SK-N-SH treated with all-trans-retinoic acid at 6 μM for 48 hours (cell line): ENCODE measurements at places on chromosomes 7 and 10.

DNA sequence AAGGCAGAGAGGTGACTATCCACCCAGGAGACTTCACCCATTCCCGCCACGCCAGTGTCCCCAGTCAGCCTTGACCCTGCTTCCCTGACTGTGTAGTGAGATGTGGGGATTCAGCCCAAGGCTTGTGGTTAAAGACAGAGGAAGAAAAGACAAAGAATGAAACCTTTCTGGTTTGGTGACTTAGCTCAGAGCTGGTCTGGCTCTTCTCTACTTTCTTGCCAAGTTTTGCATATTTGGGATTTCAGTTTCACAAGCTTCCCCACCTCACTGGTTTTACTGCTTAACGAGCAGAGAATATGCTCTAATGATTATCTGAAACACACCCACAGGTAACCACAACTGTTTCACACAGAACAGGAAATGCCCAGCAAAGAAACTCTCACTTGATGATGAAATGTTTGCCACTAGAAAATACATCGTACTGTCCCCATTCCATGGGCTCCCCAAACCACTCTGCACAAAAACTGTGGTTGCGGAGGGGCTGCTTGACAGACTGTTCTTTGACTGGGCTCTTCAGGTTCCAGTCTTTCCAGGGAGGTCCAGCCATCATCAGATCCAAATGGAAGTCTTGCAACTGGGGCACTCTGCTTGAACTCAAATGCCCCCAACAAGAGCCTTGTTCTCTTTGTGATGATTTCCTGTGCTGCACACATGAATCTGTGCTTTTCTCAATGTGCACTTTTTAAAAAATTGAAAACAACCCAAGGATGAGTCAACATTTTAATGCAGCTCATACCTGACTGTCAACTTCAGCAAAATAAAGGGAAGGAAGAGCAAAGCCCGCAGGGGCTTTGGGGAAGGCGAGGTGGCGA, 95.5 kb downstream of the CTBP2 start:
- ATAC-seq = peak; percentile 32

DNA sequence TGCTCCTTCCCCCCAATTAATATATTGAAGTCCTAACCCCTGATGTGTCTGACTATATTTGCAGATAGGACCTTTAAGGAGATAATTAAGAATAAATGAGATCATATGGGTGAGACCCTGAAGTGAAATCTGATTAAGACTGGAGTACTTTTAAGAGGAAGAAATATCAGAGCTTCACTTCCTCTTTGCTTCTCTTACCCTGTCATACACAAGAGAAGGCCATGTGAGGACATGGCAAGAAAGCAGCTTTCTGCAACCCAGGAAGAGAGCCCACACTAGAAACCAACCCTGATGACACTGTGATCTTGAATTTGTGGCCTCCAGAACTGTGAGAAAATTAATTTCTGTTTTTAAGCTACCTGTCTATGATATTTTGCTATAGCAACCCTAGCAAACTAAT, 44.2 kb downstream of the JMJD1C start:
- ATAC-seq = no peak

DNA sequence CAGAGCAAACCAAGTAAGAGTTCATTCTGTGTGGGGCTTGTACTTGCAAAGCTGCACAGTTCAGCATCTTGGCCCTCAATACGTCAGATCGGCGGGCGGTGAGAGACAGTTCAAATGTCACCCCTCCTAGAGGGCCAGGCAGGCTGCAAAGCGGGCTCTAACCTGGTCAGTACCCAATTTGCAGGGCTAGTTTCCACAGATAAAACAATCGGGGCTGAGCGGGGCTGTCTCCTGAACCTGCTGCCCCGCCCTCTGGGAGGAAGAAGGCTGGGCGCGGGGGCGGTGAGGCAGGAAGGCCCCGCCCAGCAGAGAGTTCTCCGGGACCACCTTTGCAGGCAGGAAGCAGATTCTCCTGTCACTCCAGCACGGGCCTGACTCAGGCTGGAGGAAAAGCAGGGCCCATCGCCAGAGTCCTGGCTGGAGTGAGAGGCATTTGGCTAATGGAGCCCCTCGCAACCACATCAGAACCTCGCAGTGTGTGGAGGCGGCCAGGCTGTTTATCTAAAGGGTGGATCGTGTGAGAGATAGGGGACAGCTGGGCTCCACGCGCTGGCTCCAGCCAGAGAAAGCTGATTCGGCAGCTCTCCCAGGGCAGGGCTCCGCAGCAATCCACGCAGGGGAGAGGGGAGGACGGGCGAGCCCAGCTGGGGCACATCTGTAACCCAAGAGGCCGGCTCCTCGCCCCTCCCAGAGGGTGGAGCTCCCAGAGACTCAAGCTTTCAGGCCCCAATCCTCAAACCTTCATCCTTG, 83.1 kb downstream of the SH3PXD2A start:
- ATAC-seq = peak; percentile 91

GRCh38 chr10:120541984-120542383, 85.0 kb downstream of the PLPP4 start:
- ATAC-seq = no peak

GRCh38 chr7:70776627-70777101, 355.3 kb upstream of the GALNT17 start:
- ATAC-seq = peak; percentile 8; the same call in 1 of the 3 replicates

DNA sequence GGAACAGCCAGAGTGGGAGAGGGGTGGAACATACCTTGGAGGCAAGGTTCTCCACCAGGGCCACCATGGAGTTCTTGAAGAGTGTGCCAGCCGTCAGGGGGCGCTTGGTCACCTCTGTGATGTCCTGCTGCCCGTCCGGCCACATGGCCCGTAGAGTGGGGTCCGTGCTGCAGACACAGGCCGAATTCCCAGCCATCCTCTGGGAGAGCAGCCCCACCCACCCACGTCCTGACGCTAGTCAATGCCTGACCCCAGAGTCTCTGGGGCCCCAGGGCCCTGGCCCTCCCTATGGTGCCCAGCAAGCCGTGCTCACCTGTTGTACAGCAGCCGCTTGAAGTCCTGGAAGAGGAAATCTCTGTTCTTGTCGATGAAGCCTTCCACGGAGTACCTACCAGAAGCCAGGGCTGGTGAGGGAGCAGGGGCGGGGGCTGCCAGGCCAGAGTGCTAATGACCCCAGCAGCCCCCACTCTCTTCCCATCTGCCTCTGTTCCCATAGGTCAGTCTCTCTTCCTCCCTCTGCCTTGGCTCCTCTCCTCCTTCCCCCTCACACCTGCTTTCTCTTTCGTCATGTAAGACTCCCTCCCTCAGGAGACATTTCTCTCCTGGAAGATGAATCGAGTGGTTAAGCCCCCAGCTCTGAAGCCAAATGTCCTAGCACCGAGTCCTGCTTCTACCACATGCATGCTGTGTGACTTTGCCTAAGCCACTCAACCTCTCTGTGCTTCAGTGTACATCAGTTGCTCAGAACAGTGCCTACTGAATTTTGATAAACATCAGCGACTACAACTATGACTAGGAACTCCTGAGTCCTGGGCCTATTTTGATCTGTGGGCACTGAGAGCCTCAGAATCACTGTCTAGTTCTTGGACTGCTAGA, 11.0 kb downstream of the MYO1G start:
- peak; percentile 46 for ATAC-seq

GRCh38 chr10:7767209-7767608, 20.6 kb downstream of the KIN start:
- no peak for ATAC-seq

- ATAC-seq = no peak
Measured at GRCh38 chr7:101580596-101580995, 48.5 kb downstream of the MYL10 start.

GRCh38 chr10:79449181-79450146, 4.0 kb upstream of the ZCCHC24 start:
- ATAC-seq = no peak

DNA sequence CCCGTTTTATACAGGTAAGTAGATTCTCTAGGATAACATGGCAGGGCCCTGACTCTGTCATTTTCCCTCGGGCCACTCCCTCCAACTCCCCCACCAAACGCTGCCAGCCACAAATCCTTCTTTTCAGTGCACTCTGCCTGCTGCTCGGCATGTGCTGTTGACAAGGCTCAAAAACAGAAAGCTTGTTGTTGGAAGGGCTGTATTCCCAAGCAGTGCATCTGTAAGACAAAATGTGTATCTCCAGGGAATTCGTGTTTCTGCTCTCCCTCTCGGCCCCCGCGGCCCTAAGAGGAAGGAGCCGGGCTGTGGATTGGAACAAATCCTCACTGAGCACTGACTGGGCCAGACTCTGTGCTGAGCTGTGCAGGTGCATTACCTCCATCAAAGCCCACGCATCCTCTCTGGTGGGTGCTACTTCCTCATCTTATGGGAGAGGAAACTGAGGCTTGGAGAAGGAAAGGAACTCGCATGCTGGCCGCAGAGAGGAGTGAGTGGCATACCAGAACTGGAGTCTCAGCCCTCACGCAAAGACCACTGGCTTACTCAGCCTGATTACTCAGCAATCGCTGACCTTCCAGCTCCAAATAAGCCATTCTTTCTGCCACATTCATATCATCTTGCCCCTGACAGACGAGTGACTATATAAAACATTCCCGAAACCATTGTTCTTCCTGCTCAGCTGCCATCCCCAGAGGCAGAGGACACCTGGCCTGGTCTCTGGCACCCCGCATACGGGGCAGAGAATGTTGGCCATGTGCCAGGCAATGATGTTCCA, 33.5 kb upstream of the ENO4 start:
- ATAC-seq = no peak

GRCh38 chr7:5284304-5285281, 1.9 kb downstream of the SLC29A4 start:
- ATAC-seq = peak; percentile 71

DNA sequence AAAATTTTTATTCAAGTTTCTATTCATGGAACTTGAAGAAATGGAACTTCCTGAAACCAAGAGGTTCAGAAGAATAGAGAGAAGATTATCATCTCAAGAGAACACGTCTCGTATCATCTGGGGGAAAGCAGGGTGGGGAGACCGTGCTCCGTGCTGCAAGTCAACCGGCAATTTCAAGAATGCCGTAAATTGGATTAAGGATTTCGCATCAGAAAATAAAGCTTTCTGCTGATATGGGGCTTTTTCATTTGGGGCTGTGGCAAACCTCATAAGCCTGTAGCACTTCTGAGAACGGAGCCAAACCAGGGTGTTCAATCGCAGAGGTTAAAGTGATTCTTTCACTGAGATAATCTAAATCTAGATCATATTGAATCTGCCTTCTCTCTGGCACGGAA, 150.1 kb upstream of the NPS start:
- ATAC-seq = peak; percentile 39

GRCh38 chr10:36194276-36194675, 552.2 kb upstream of the FZD8 start:
- no peak for ATAC-seq

DNA sequence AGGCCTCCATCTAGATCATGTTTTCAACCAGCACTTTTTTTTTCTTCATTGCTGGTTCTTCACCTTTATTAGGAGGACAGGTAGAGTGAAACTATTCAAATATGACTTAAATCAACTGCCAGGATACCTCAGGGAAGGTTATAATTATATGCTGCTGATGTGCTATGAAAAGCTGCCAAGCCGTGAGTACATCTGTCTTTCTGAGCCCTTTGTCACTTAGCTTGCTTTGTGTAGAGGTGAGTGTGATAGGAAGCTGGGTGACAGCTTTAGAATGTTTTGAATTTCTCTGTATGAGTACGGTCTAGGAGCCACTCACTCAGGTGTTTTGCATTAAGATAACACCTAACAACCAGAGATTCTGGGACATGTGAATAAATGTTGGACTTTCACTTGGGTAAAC, 365.2 kb downstream of the OTUD1 start:
- ATAC-seq = no peak

DNA sequence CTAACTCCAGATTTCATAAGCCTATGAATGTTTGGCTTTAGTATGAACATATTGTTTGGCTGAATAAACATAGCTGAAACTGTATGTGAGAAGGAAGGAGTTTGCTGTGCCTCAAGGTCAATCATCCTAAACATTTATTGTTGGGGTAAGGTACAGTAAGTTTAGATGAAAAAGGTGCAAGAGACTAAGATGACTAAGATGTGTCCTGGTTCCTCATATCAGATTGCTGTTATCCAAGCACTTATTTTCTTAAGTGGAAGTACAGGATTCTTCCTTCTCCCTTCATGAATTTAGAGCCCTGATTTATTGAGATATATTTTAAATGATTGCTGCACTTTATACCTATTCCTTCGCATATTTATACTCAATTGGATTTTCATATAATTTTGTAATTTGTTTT, 12.2 kb downstream of the MDFIC start:
- no peak for ATAC-seq

- ATAC-seq = no peak
Measured at GRCh38 chr7:13217768-13218167, 530.3 kb downstream of the ARL4A start.

- ATAC-seq = no peak
Measured at GRCh38 chr10:20892011-20892585, 5.0 kb downstream of the NEBL start.

DNA sequence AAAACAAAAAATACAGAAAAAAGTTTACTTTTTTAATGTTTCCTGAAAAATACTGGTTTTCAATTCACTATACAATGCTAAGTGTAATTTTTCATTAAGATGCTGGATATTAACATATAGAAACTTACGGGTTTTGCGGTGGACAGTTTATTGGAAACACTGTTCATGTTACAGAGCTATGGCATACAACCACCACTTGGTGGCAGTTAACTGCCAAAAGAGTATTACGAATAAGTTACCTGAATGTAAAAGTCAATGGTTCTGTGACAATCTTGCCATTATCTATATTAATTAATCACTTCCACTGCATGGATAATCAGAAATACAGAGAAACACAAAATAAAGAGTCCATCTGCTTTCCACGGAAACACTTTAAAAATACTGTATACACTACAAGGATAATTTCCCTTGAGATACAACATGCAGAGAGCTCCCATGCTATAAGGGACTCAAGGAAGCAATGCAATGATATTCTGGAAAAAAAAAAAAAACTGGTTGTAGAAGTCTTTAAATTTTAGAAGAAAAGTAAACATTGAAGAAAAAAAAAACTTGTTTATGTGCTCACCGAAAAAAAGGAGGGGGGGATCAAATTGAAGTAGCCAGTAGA, 97.0 kb downstream of the TPK1 start:
- peak; percentile 94 for ATAC-seq

DNA sequence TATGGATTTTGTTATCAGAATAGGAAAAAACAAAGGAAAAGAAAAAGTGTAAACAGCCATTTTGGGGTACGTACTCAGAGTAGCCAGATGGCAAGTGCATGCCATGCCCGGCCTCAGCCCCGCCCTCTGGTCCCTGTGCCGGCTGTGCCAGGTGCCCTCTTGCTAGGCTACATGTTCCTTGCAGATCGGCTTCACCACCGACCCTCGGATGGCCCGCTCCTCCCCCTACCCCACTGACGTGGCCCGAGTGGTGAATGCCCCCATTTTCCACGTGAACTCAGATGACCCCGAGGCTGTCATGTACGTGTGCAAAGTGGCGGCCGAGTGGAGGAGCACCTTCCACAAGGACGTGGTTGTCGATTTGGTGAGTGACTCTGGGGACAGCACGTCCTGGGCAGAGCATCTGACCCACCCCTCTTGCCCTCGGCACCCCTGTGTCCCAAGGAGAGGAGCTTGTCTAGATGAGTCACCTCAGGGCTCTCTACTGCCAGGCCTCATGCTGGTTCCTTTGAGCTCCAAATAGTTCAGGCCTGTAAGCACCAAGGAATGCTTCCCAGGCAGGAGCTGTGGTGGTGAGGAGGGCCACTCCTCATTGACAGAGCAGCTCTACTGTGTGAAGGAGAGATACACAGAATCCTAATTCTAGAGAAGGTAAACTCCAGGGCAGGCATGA, 54.9 kb upstream of the ZMIZ2 start:
- peak; percentile 87 for ATAC-seq

GRCh38 chr10:89351780-89352597, 24.2 kb downstream of the IFIT3 start:
- ATAC-seq = peak; percentile 90
